ENCODE measurements at places on chromosomes 2 and 18. TPM values are rescaled to one million over a fixed set of nuclear protein-coding genes. Genes with fewer than 3 reads are reported as not detected.

- no peak for DNase-seq
Measured at GRCh38 chr2:55581435-55581834, 36.0 kb downstream of the PPP4R3B start.

- DNase-seq, result peak; percentile 62
Measured at GRCh38 chr18:51196118-51196810, 1.2 kb downstream of the MEX3C start.

DNA sequence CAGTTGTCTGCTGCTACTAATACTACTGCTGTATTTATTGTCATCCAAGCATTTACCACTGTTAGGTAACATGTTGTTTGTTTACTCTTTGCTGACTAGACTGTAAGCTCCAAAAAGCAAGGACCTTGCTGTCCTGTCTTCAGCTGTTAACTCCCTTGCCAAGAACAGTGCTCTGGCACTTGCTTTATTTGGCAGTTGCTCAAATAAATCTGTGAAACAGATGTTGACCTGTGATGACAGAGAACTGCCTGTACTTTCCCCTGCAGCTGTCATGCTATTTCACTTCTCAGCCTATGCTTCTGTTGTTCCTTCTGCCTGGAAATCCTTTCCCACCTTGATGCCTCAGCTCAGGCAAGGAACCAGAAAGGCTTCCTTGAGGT lies 181.2 kb downstream of the ATAD2B start:
- DNase-seq, result no peak

DNA sequence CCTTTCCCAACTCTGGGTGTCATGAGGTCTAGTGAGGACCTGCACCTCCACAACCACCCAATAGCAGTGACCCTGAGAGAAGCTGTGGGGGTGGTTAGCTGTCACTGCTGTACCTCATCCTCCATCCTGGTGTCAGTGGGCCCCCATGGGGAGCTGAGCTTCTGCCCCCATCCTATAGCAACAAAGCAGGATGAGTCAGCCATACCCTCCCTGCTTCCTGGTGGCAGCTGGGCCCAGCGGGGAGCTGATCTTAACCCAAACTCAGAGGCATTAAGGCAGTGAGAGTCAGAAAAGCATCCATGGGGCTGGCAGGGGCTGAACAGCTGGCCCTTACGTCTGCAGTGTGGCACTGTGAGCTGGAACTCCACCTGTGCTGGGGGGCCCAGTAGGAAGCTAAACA lies 247.8 kb upstream of the HDAC4 start:
- no peak for DNase-seq

GRCh38 chr2:136932700-136933099 lies 167.4 kb downstream of the THSD7B start:
- no peak for DNase-seq

GRCh38 chr2:197088694-197089093 lies 162.2 kb upstream of the PGAP1 start:
- peak; percentile 96 for DNase-seq

GRCh38 chr2:53576166-53576565 lies 191.4 kb upstream of the CHAC2 start:
- DNase-seq, result no peak

The KIF1A gene
- 125 TPM for total RNA-seq

The CD207 gene
- 0.06 TPM for total RNA-seq

The ELOA2 gene
- total RNA-seq, result not detected

DNA sequence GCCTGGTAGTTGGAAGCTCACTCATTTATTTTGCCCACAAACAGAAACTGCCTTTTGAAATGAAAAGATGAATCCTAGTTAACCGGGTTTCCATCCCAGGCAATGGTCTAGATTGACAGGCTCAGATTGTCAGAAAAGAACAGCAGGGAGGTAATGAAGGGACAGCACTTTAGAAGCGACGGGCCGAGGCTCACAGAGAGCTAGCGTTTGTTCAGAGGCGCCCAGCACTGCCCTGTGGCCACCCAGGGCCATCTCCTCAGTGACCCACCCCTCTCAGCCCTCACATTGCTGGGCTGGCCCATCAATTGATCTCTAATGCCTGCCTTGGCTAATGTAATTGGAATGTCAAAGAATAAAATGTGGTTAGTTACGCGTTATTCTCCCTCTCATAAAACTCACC lies 304.8 kb downstream of the CDCA7 start:
- no peak for DNase-seq

GRCh38 chr18:30618567-30618966 lies 424.0 kb downstream of the DSC3 start:
- DNase-seq, result no peak

The ARHGAP25 gene
- 7.2 TPM for total RNA-seq

The SAG gene
- 0.69 TPM for total RNA-seq

GRCh38 chr2:10444463-10444862 lies 3.7 kb downstream of the ODC1 start:
- no peak for DNase-seq

DNA sequence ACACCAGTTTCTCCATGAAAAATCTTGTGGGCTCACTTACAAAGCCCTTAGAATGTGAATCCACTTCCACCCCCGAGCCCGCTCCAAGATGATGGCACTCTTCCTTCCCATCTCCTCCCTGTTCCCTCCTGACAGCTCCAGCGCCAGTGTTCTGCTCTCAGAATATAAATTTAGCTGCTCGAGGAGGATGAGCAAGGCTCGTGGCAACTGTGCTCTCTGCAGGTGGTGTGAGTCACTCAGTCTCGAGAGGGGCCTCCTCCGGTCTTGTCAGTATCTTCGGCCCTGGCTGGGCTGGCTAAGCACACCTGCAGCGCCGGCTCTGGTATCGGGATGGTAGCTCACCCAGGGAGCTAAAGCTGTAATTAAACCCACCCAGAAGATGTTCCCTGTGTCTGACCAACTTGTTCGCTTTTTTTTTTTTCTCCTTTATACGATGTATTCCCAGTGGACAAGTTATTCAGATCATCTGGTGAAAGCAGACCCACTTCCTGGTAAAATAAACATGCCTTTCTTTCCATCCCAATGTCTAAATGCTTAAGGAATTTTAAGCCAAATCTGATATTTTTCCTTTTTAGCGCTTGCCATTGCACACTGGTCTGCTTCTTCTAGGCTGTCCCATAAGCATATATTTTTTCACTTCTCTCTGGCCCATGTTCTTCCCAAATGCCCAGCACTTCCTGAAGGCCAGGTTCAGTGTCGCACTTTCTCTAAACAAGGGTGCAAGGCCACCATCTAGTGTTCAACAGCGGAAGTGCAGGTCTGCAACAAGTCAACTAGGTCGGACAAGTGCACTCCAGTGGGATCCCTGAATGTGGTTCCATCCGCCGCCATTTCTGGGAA lies 31.4 kb upstream of the YPEL5 start:
- peak; percentile 95 for DNase-seq

- DNase-seq, result peak; percentile 30
Measured at GRCh38 chr2:68196120-68196716, 38.5 kb downstream of the PNO1 start.

The MAL gene
- 23.0 TPM for total RNA-seq

The IL37 gene
- total RNA-seq, result not detected

The TMEM37 gene
- 3.4 TPM for total RNA-seq

- no peak for DNase-seq
Measured at GRCh38 chr18:69978732-69979715, 31.4 kb upstream of the CD226 start.

DNA sequence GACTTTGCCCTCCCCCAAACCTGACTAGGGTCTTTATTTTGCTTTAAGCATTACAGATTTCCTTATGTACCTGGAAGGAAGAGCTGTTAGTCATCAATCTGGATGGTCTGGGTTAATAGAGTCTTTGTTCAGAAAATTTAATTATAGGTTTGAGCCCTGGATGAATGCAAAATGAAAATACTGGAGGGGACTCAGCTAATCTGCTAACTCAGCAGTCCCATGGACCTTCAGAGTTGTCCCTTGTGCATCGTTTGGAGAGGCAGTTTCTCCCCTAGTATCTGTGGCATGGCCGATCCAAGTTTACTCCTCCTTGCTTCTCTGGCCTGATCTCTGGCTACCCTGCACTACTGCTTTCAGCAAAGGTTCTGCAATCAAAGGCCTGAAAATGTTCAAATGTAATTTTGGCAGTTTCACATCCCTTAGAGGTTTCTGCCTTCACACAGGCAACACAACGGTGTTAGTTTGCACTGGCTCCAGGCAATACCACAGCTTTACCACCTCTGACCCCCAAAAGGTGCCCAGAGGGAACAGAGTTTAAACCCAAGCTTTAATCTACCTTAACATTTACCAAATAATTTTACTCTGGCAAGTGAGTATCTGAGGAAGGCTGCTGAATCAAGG lies 134.3 kb downstream of the THADA start:
- DNase-seq, result no peak

DNA sequence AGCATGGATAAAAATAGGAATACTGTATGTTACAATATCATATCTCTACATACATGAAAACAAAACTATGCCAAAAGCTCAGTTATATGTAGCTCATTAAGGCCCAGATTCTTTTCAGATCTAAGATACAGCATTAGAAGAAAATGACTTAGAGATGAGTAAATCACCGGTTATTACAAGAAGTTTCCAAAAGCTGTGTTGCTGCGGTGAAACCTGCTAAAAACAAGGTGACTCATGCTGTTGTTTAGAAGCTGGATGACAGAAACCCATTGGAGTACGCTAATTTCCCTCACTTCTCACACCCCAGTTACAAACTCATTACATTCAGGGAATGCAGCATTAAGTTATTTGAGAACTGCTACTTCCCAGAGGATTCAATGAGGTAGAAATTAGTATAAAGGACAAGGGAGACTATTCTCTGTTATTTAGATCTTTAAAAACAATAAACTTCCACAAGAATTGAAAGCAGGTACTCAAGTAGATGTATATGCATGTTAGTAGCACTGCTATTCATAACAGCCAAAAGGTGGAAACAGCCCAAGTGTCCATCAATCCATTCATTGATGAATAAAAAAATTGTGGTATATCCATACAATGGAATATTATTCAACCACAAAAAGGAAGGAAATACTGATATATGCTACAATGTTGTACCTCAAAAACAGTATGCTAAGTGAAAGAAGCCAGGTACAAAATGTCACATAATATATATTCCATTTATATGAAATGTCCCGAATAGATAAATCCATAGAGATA lies 32.6 kb downstream of the RBKS start:
- no peak for DNase-seq

The TRMT61B gene
- 22.3 TPM for total RNA-seq

- no peak for DNase-seq
Measured at GRCh38 chr2:45316576-45317338, 294.3 kb downstream of the SRBD1 start.

GRCh38 chr18:43777636-43778304 lies 500.5 kb upstream of the SYT4 start:
- DNase-seq, result no peak

DNA sequence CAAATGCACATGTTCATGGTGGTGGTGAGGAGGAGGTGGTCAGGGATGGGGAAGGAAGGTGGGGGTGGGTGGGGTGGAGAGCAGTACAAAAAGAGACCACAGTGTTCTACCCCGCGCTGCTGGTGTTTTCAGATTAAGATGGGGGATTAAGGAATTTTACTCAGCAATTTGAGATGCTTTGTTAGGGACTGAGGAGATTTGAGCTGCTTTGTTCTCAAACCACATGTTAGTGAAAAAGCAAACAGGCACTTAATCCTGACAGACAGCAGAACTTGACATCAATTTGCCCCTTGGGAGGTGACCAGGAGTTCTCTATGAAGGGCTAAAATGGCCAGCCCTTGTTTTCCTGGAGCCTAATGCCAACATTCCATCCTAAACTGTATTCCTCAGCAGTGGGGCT lies 244.5 kb downstream of the MEIS1 start:
- no peak for DNase-seq

The TFCP2L1 gene
- total RNA-seq, result 0.30 TPM

DNA sequence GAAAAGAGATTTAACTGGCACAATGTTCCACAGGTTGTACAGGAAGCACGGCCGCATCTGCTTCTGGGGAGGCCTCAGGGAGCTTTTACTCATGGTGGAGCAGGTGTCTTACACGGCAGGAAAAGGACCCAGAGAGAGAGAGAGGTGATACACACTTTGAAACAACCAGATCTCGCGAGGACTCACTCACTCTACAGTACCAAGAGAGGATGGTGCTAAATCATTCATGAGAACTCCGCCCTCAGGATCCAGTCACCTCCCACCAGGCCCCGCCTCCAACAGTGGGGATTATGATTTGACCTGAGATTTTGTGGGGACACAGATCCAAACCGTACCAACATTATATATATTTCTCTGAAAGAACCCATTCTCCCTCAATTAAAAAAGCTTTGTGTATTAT lies 79.7 kb upstream of the DOCK10 start:
- no peak for DNase-seq

The MBOAT2 gene
- total RNA-seq, result 116 TPM

GRCh38 chr2:25380586-25381375 lies 39.1 kb upstream of the DNMT3A start:
- no peak for DNase-seq

GRCh38 chr18:51091270-51091669 lies 61.3 kb downstream of the SMAD4 start:
- no peak for DNase-seq

DNA sequence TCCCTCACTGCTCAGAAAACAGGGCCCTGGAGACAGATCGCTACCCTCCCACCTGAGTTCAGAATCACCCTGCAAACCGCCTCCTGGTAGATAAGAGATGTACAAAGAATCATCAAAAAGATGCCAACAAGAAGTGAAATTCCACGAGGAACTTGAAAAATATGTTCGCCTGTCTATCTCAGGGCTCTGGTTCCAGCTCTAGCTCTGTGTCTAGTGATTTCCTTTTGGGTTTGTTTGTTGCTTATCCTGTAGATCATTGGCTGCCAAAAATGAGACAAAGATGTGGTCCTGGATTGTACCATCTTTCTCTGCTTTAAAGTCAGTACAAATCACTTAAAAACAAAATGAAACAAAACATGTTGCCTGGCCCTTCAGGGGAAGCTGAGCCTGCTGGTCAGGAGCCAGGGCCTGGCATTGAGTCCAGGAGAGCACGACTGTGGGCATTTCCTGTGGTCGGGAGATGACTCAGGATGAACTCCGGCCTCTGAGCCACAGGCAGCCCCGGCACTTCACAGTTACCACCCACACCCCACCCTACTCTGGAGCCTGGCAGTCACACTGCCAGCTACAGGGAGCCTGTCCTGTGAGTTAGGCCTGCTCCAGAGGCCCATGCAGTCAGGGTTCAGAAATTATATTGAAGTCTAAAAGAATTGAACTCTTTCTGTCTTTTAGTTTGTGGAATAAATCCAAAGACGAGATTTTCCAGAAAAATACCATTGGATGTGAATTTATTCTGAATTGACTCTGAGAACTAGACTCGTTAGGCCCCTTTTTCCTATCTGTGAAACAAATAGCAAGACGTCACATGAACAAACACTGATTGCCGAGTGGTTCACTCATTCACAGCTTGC lies 8.0 kb upstream of the ITGB6 start:
- peak; percentile 30 for DNase-seq

GRCh38 chr2:41965909-41966295 lies 81.9 kb upstream of the PKDCC start:
- DNase-seq, result no peak

The RNF125 gene
- 4.1 TPM for total RNA-seq

GRCh38 chr2:73886357-73886756 lies 6.5 kb upstream of the ACTG2 start:
- no peak for DNase-seq

The HOXD13 gene
- not detected for total RNA-seq

- no peak for DNase-seq
Measured at GRCh38 chr18:54023471-54023870, 201.0 kb downstream of the MBD2 start.
